ENCODE measurements at places on chromosomes 12 and 14.

- no peak for DNase-seq
These were observed 822.1 kb upstream of the FLRT2 start for GRCh38 chr14:84707830-84708229.

- no peak for DNase-seq
These were observed 17.7 kb downstream of the SLC25A29 start for GRCh38 chr14:100288382-100289185.

- no peak for DNase-seq
These were observed 305.7 kb upstream of the SSTR1 start for GRCh38 chr14:37901978-37902377.

GRCh38 chr14:68814539-68815297 lies 21.9 kb upstream of the ZFP36L1 start:
- peak; percentile 65 for DNase-seq

DNA sequence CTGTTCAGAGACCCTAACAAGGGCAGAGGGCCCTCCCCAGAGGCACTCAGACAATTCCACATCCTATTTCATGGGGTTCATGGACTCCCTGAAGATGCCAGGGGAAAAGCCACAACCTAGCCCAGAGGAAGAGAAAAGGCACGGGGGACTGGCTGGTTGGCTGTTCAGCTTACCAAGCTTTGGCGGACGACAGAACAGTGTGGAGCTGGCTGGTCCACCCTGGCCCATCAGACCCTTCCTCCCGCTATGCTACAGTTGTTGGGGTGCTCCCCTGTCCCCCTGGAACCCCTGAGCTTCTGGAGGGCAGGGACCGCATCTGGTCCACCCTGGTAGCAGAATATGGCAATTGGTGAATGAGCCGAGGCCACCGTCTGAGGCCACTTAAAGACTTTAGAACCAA lies 6.3 kb downstream of the TESC start:
- no peak for DNase-seq

DNA sequence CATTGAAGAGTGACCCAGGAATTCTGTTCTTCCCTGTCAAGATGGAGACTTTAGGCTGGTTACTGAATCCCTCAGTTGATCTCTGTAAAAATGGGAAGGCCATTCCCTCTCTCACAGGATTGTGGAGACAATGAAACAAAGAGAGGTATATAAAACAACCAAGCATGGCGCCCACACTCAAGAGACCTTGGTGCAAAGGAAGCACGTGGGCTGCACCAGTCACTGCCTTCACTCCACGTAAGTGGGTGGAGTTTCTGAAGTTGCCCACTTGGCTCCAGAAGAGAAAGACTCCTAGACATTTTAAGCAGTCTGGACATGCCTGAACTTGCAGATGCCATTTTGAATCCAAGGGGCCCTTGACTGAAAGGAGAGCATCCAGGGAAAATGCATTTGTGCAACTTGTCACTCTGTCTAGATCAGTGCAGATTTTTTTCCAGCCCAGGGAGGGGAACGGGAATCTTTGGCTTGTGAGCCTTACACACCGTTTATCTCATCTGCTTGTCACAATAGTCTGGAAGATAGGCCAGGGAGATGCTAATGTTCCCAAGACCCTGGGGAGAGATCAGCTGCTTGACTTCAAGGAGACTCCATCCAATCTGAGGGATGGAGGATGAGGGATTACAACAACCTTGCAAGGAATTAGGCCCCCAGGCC lies 96.9 kb upstream of the TBX3 start:
- no peak for DNase-seq

GRCh38 chr12:57623811-57624390 lies 9.1 kb downstream of the B4GALNT1 start:
- no peak for DNase-seq

GRCh38 chr14:52106840-52107239 lies 38.0 kb upstream of the NID2 start:
- no peak for DNase-seq

DNA sequence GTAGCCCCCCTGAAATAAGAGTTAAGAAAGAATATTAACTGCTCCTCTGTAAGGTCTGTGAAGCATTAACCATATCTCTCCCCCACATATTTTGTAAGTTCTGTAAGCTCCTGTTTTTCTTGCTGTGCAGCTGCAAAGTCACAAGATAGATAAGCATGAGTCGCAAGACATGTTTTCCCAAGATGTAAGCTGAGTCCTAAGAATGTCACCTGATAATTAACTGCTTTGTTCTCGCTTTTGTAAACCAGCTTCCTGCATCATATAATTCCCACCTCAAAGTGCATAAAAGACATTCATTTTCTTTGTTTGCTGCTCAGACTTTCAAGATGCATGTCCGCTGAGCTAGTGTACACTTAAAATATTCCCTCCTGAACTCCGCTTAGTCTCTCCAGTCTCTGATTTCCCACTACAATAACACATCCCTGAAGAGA lies 27.0 kb upstream of the PHC1 start:
- DNase-seq, result no peak

GRCh38 chr14:29454026-29454693 lies 473.5 kb downstream of the PRKD1 start:
- no peak for DNase-seq

- no peak for DNase-seq
These were observed 4.1 kb downstream of the ZFYVE21 start for GRCh38 chr14:103719751-103720150.

DNA sequence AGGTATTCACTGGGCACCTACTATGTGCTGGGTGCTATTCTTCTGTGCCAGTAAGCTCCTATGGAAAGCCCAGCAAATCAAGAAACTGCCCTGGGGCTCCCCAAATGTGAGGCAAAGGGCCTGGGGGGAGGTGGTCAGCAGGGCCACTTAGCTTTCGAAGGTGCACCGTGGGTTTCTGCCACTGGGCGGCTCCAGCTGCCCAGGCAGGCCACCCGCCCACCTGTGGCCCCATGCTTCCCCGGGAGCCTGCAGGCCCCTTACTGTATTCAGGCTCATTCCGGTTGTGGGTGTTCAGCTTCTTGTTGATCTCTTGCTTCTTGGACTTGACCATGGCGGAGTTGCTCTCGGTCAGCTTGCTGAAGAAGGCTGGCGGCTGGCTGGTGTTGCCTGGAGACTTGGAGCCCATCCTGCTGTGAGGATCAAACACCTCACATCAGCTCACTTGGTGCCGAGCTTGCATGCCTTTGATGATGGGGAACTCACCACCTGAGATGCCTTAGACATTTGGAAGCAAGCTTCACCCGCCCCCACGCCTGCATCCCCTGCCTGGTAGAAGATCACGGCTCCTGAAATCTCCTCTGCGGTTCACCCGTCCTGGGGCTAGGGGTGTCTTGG lies 37.3 kb downstream of the RFLNA start:
- DNase-seq, result no peak

GRCh38 chr14:68951035-68951797 lies 27.9 kb downstream of the ACTN1 start:
- no peak for DNase-seq

GRCh38 chr14:73717711-73718417 lies 3.7 kb upstream of the PNMA1 start:
- no peak for DNase-seq

DNA sequence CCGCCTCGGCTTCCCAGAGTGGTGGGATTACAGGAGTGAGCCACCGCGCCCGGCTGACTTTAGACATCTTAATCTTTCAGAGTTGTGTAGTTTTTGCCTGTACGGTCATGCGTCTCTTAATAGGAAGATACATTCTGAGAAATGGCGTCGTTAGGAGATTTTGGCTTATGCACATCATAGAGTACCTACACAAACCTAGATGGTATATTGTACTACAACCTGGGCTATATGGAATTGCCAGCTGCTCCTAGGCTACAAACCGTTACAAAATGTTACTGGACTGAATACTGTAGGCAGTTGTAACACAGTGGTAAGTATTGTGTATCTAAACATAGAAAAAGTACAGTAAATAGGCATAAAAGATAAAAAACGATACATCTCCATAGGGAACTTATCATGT lies 1.3 kb downstream of the TSFM start:
- no peak for DNase-seq

- peak; percentile 70 for DNase-seq
These were observed 32.3 kb downstream of the NINJ2 start for GRCh38 chr12:630656-631632.

- no peak for DNase-seq
These were observed 218.4 kb downstream of the NTF3 start for GRCh38 chr12:5650281-5650680.

DNA sequence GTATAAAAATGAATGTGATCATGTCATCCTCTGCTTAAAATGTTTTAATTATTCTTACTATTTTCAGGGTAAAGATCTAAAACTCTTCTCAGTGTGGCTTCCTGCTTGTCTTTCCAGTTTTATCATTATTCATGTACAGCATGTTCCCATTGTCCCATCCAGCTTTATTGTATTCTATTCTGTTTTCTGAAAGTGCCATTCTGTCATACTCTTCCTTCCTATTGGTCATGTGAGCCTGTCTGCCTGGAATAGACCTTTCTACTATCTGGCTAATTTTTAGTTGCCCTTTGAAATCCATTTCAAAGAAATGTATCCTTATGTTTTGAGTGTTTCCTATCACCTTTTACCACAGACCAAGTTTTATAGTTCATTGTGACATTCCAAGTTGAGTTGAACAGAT lies 34.9 kb downstream of the PALS1 start:
- no peak for DNase-seq

DNA sequence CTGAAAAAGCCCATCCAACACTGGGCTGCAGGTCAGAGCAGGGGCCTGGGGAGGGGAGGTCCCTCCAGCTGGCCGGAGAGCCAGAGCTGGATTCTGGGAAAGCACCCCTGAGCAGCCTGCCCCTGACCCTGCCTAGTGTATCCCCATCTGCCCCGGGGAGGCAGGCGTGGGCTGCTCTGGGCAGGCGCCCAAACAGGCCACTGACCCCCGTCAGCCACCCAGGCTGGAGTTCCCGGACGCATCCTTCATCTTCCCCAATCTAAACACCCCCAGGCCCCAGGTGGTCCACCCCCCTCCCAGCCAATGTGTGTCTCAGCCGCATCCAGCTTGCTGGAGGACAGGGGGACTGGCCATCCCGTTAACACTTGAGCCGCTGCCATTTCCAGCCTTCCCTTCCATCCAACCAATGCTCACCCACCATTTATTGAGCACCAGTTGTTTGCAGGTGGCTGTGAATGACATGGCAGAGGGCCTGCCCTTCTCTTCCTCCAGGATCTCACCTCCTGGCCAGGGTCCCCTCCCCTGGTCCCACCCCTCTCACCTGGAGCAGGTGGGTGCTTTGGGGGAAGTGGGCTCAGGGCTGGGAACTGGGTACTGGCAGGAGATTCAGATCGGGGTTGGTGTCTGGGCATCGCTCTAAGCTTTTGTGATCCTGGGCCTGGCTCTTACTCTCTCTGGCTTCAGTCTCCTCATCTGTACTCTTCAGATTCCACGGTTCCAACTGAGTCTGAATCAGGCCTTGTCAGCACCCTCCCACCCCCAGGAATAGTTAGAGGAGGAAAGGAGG lies 743 bp upstream of the DTX1 start:
- DNase-seq, result no peak

GRCh38 chr14:63633801-63634200 lies 7.9 kb downstream of the WDR89 start:
- no peak for DNase-seq

GRCh38 chr14:53509276-53510244 lies 356.4 kb upstream of the DDHD1 start:
- DNase-seq, result no peak

DNA sequence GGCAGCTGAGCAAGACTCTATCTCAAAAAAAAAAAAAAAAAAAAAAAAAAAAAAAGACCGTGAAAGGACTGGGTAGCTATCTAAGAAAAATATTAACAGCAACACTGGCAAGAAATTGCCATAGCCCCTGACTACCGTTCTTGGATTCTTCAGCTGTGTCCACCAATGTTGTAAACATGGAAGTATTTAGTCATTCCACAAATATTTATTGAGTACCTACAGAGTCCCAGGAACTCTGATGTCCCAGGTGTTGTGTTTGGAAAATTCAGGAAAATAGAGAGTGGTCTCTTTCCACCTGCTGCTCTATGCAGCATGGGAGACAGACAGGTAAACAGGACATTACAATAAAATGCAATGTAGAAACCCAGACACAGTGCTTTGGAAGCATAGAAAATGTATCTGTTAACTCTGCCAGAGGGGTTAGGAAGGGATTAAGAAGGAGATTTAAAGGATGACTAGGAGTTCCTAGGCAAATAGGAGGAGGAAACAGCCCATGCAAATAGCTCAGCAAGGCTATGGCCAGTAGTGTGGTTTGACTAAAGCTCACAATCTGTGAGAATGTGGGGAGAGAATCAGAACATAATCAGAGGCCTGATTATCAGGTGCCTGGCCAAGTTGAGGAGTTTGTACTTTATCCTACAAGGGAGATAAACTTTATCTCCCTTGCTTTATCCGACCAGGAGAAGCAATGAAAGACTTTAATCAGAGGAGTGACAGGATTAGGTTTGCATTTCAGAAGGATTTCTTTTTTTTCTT lies 2.1 kb upstream of the DLST start:
- no peak for DNase-seq

DNA sequence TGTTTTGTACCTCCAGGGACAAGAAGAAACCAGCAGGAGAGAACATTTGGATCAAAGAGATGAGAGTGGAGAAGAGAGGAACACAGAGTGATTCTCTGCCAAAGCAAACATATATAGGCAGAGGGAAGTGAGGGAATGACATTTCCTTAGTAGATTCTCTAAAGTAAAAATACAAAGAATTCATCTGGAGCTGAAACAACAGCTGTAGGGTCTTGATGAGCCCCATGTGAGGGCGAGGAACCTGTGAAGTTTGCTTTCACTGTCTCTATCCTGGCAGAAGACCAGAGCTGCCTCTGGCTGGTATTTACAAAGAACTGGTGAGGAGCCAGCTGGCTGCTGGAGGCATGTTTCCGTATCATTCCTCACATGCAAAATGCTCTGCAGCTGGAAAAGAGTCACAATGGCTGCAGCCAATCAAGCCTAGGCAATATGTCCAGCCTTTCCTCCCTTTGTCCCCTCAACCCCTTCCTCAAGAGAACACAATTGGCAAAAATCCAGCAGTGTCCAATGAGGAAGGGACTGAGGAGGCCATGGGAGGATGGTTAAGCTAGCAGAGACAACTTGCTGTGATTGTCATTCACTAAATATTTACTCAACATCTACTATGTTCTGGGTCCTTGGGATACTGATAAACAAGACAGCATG lies 122.5 kb downstream of the PHLDA1 start:
- DNase-seq, result no peak

DNA sequence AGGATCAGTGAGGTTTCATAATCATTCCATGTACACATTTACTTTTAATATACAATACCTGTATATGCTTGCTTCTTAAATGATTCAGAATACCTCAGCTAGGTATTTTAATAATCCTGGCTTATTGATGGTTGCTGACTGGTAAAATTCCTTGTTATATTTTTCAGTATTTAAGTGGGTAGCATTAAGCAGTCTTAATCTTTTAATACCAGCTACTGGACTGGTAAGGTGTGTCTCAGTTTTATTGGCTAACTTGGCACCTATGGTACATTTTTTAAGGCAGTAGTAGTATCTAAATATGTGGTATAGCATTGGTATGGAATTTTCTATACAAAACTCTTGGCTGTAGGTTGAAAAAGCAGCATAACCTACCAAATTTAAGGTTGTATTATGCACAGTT lies 96.6 kb downstream of the RAD52 start:
- no peak for DNase-seq

DNA sequence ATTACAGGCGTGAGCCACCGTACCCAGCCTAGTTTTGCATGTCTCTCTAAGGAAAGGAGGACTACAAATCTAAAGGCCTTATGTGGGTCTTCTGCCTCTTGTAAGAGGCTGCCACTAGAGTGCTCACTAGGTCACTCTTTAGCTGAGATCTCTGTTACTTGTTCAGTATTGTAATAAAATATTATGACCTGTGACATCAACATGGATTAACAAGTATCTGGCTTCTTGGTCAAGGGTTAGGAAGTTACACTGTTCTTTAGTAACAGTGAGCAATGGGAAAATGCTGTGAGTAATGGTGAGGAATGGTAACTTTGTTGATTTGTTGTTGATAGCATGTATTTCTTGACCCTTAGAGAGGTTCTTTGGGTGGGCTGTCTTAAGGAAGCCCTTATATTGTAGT lies 50.5 kb downstream of the ERC1 start:
- DNase-seq, result no peak

All from central memory CD4-positive, alpha-beta T cell (primary cell).